ENCODE measurements at places on chromosomes 2 and 18. TPM values are rescaled to one million over a fixed set of nuclear protein-coding genes. Genes with fewer than 3 reads are reported as not detected.

CDKL4 gene
- not detected for total RNA-seq

GLI2 gene
- not detected for total RNA-seq

TUBA3D gene
- total RNA-seq = not detected

TFPI gene
- not detected for total RNA-seq

TSN gene
- 54.0 TPM for total RNA-seq

C2orf92 gene
- 1.5 TPM for total RNA-seq

RAB27B gene
- 19.3 TPM for total RNA-seq

ABHD1 gene
- 0.17 TPM for total RNA-seq

SOX11 gene
- not detected for total RNA-seq

ADD2 gene
- not detected for total RNA-seq

KCNK3 gene
- total RNA-seq = 0.08 TPM

C1D gene
- 24.1 TPM for total RNA-seq

ITSN2 gene
- total RNA-seq = 43.0 TPM

LBX2 gene
- not detected for total RNA-seq

- no peak for DNase-seq
These were observed 291.2 kb downstream of the MYT1L start for GRCh38 chr2:2039826-2040225.

GRCh38 chr2:239441261-239442078 is 40.6 kb upstream of the HDAC4 start:
- DNase-seq = no peak

DNA sequence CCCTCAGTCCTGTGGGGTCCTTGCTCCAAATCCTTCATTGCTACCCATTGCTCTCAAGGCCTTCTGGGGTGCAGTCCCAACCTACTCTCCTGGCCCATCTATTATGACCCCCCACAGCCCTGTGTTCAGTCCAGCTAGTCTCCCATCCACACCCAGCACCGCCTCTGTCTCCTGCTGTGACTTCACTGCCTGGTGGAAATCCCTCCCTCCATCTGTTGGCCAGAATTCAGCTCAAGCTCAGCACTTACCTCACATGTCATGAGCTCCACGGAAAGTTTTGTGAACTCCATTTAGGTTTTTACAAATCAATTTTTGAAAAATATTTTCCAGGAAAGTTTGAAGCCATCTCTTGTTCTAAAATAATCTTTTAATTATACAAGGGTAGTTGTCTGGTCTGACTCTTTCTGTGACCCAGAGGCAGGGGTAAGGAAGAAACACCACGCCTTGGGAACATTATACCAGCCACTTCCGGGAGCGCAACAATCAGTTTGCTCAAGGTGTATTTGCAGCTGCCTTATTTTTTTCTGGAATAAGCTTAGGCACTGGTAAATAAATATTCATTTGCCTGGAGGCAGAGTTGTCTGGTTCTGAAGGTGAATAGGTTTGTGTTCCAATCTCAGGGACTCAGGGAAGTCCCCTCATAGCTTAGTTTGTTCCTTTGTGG is 110.8 kb downstream of the VIT start:
- no peak for DNase-seq

DNA sequence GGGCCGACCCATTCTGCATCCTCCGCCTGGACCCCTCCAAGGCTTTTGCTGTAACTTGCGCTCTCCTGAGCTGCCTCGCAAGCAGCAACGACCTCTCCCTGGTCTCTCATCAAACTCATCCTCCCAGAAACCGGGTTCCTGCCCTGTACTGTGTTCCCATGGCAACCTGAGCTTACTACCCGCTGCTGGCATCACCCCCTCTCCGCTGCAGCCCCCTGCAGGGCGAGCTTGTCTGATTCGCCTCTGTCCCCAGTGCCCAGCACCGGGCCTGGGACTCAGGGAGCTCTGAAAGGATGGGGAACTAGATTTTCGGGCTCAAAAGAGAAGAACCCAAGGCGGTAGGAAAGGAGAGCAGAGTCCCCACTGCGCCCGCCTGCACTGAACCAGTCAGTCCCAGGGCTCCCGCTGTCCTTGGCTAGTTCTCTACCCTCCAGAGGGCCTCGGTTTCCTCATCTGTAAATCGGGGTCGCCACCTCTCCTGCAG is 463 bp downstream of the HS1BP3 start:
- peak; percentile 45 for DNase-seq

DNA sequence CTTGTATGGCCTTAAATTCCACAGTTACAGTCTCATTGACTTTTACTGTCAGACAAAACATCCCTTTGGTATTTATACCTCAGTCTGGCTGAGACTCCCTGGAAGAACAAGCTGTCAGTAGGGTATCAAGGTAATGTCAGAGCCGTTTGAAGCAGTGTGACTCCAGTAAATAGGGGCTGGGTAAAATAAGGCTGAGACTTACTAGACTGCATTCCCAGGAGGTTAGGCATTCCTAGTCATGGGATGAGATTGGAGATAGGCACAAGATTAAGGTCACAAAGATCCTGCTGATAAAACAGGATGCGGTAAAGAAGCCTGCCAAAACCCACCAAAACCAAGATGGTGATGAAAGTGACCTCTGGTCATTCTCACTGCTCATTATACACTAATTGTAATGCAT is 219.5 kb upstream of the SKOR2 start:
- DNase-seq = no peak

GRCh38 chr18:12460874-12461273 is 53.1 kb downstream of the PRELID3A start:
- no peak for DNase-seq

DNA sequence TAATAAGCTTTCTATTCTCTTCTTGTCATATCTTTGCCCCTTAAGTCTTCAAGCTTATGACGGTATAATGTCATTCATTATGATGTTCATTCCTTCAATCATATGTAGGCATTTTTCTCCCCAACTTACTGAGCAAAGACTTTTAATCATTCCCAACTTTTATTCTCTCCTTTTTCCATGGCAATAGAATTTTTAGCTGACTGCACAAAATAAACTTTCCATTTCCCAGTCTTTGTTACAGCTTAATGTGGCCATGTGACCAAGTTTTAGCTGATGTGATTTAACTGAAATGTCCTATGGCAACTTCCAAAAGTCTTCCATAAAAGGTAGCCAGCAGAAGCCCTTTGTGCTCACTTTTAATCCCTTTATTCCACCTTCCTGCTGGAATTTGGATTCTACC is 152.5 kb downstream of the ANKRD30B start:
- no peak for DNase-seq

GRCh38 chr2:174342686-174343342 is 8.1 kb downstream of the SP9 start:
- DNase-seq = no peak

GRCh38 chr2:166764216-166764615 is 124.1 kb upstream of the XIRP2 start:
- DNase-seq = no peak

DNA sequence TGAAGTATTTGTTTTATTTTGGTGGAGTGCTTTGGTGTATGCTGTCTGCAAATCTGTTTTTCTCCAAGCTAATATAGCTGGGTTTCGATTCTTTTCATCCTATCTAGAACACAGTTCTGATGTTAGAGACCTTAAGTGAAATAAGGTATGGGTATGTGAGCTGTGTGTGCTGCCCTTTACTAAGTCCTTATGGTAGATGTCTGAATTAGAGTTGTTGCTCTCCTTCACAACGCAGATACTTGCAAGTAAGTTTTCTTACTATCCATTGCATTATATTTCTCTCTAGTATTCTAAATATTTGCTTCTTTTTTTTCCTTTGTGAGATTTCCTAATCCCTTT is 38.6 kb downstream of the AGFG1 start:
- DNase-seq = no peak

DNA sequence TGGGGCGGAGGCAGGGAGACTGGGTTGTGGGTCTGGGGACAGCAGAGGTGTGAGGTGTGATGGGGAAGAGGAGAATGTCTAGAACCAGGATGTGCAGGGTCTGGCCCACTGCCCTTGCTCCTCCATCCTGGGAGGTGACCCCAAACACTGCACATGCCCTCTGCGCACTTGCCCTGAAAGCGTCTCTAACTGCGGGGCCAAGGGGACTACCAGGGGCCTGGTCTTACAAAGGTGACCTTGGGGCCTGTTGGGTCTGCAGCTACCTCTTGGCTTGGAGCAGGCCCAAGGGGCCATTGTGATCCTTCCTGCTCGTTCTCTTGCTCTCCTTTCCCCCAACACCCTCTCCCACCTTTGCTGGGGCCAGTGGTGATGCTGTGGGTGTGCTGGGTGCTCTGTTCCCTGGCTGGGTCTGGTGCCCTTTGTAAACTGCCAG is 48.0 kb upstream of the FAHD2A start:
- DNase-seq = no peak

- DNase-seq = peak; percentile 78
These were observed 89.1 kb upstream of the LHCGR start for GRCh38 chr2:48844417-48845155.

GRCh38 chr2:3094999-3095958 is 282.3 kb downstream of the EIPR1 start:
- DNase-seq = no peak

GRCh38 chr18:10391506-10391905 is 62.9 kb upstream of the APCDD1 start:
- DNase-seq = no peak

GRCh38 chr2:234091432-234091879 is 41.0 kb downstream of the SPP2 start:
- peak; percentile 72 for DNase-seq

- no peak for DNase-seq
These were observed 1704.8 kb upstream of the PIK3C3 start for GRCh38 chr18:40250236-40250635.

- peak; percentile 12 for DNase-seq
These were observed 335.4 kb upstream of the CDH2 start for GRCh38 chr18:28512357-28512756.

GRCh38 chr18:10374195-10374594 is 80.2 kb upstream of the APCDD1 start:
- DNase-seq = no peak

- DNase-seq = no peak
These were observed 177.5 kb downstream of the ANAPC1 start for GRCh38 chr2:111706481-111707001.

GRCh38 chr2:27282892-27283291 is 663 bp downstream of the TRIM54 start:
- DNase-seq = no peak

DNA sequence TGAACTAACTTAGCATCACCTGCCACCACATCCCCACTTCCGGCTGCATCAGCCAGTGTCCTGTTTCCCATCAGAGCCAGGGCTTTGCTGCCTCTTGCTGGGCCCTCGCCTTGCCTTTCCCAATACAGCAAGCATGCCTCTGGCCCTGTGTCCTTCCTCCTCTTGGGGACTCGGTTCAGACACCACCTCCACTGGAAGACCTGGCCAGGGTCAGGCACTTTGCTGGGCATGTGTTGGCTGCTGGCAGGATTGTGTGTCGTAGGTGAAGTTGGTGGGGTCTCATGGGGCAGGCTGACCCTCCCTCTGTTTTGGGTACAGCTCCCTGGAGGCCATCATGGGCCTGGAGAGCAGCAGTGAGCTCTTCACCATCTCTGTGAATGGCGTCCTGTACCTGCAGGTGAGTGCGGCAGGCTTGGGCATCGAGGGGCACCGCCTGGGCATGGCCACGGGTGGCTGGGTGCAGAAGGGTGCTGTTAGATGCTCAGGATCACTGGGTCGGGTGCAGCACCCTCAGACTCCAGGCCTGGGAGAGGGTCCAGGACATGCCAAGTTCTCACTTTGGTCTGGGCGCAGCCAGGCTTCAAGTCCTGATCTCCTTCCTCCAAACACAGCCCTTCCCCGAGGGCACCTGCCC is 6.6 kb downstream of the ERFE start:
- DNase-seq = no peak

GRCh38 chr2:18194161-18194560 is 315.7 kb downstream of the KCNS3 start:
- DNase-seq = no peak

DNA sequence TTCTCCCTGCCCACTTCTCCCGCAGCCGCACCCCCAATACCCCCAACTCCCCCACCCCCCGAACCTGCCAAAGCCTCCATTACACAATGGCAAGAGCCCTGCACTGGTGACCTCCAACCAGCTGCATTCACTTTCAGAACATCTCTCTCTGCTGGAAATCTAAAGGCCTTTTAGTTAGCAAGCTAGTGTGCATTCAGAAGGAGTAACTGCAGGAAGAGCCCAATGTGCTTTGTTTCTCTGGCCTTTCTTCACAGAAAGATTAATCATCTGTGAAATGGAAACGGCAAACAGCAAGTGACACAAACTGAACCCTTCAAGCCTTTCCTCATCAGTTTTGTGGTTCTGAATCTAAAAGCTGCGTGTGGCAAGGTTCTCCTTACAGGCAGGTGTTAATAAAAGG is 124.2 kb downstream of the OLA1 start:
- no peak for DNase-seq

DNA sequence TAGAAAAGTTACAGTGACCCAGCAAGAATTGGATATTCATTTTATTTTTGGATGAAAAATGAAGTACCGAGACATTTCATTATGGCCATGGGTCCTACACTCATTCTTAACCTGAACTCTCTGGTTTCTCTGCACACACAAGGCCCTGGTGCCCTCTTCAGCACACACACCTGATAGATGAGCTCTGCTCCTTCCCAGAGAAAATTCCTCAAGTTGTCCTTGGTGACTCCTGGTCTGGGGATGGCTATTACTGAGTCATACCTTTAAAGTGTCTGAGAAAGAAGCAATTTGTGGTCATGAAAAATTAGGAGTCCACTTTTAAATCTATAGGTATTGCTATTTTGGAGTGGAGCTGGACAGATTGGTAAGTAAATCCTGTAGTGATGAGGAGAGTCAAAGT is 311.5 kb downstream of the CDH2 start:
- no peak for DNase-seq

GRCh38 chr18:22411446-22411845 is 6.3 kb downstream of the CTAGE1 start:
- no peak for DNase-seq

GRCh38 chr18:67969458-67969857 is 452.9 kb upstream of the DSEL start:
- DNase-seq = no peak

GRCh38 chr2:54079331-54079730 is 36.1 kb upstream of the ACYP2 start:
- DNase-seq = no peak

- DNase-seq = no peak
These were observed 38.4 kb downstream of the PELI1 start for GRCh38 chr2:64105670-64106461.

DNA sequence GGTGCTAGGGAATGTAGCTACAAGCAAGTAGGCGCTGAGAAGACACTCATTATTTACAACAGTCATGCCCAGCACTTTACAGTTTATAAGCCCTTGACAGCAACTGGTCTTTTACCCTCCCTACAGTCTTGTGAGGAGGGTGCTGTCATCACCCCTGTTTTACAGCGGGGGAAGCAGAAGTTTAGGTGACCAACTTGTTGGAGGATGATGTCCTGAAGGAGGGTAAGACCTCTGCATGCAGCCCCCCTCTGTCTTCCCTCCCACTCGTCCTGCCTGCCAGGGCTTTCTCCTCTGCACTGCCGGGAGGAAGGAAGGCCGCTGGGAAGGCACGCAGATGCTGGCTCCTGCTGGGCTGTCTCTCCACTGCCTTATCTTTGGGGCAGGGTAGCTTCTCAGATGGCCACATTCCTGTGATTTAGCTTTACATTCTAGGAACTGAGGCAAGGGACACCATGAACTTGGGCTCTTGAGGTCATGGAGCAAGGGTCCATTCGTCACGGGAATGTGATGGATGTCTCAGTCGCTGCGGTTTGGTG is 972 bp downstream of the IL1R1 start:
- no peak for DNase-seq

- DNase-seq = no peak
These were observed 56.4 kb downstream of the ARHGEF4 start for GRCh38 chr2:130892793-130893785.

Measured in mammary epithelial cell (primary cell).